ENCODE measurements at places on chromosomes 2 and 18. TPM values are rescaled to one million over a fixed set of nuclear protein-coding genes. Genes with fewer than 3 reads are reported as not detected.

GRCh38 chr18:72697706-72698105 is 153.6 kb upstream of the CBLN2 start:
- DNase-seq: no peak

MFSD6 gene
- total RNA-seq: 6.6 TPM

PRKD3 gene
- 17.7 TPM for total RNA-seq

ALPP gene
- total RNA-seq: not detected

GRCh38 chr18:37297106-37297505 is 268.5 kb downstream of the CELF4 start:
- DNase-seq: no peak

NEB gene
- total RNA-seq: 2.2 TPM

All from K562 (cell line).